NCI-H2171 treated with DMSO at 0.1 percent for 48 hours (cell line): ENCODE measurements at places on chromosomes 5 and 9.

- DNase-seq: no peak
These were observed 106.0 kb downstream of the HACD4 start for GRCh38 chr9:20925256-20926045.

GRCh38 chr9:126490214-126490631 lies 123.5 kb upstream of the LMX1B start:
- no peak for DNase-seq

GRCh38 chr9:16817002-16817401 lies 53.5 kb downstream of the BNC2 start:
- DNase-seq: no peak

DNA sequence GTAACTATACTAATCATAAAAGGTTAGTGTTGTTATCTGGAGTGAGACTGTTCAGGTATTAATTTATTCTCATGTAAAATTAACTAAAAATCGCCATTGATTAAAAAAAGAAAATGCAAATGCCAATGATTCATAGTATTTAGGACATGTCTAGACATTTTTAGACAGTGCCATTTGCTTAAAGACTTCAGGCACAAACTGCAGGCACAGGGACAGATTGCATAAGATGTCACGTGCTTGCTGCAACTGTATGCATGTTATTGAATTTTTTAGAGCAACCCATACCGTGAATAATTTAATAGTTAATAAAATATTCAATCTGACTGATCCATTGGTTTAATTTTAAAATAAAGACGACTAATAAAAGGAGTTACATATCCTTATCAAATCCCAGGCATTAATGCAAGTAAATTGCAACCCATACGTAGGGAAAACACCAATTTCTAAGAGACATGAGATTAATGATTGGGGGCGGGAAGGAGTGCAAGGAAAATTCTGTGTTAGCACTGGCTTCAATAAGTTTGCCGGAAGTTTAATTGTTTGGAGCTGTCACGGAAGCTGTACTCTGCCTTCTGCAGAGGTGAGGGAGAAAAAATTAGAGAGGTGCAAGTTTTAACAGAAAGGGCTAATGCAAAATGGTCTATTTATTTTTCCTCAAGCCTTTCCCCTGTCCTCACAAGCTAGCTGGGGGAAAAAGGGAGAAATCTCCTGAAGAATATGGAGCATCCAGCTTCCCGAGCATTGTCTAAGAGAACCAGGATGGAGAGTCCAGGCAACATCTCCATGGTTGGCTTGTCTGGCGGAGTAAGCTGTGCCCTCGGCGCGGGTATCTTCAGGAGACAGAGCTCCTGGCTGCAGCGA lies 2.9 kb downstream of the EDIL3 start:
- DNase-seq: peak; percentile 0

GRCh38 chr9:112751056-112751795 lies 666 bp downstream of the SNX30 start:
- DNase-seq: peak; percentile 86

GRCh38 chr9:115747731-115748130 lies 405.9 kb upstream of the PAPPA start:
- no peak for DNase-seq

DNA sequence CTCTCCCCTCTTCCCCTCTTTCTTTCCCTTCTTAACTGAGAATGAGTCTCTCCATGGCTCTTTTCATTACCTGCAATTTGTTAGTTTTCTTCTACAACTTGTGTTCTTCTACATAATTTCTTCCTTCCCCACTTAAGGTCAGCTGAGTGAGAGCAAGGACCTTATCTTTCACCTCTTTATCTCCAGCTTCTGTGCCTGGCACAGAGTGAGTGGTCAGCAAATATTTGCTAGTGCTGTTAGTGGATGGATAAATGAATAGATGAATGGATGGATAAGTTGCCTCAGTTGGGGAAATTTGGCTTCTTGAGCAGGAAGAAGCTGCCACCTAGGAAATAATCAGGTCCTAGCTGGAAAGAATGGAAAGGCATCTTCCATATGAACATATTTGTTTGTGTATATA lies 44.6 kb upstream of the PPARGC1B start:
- no peak for DNase-seq

GRCh38 chr5:148467958-148468357 lies 84.2 kb downstream of the FBXO38 start:
- no peak for DNase-seq

DNA sequence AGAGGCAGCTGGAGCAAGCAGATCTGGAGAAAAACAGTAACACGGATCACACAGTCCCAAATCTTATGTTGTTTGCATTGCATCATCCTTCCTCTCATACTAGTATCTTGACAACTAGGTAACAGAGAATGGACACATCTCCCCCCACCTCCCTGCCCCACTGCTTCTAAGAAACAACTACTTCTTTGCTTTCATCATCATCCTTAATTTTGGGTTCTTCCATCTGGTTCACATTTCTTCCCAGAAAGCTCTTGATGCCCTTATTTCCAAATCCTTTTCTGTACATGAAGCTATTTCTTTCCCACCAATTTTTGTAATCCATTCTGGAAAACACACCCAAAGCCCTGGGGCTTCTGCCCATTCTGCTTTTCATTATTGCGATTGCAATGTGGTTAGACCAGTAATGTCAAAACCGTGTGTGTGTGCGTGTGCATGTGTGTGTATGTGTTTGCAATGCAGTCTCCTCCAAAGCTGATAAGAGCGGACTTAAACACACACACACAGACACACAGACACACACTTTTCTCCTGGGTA lies 254.7 kb upstream of the SLC30A5 start:
- no peak for DNase-seq

DNA sequence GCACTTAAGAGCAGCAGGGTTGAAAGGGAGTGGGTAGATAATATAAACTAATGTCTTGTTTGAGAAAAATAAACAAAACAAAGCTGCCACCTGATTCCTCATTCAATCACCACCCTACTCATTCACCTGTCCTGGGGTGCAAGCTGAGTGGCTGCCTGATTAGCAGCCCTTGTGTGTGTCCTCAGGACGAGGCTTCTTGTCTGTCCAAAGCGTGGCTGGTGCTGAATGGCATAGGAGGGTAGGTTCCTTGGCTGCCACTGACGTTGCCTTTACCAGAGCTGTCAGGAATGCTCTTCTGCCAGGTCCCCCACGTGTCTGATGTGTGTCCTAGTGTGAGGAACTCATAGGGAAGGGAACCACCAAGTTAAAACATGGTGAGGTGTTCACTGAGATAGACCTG lies 146.6 kb upstream of the SLC24A2 start:
- DNase-seq: no peak

DNA sequence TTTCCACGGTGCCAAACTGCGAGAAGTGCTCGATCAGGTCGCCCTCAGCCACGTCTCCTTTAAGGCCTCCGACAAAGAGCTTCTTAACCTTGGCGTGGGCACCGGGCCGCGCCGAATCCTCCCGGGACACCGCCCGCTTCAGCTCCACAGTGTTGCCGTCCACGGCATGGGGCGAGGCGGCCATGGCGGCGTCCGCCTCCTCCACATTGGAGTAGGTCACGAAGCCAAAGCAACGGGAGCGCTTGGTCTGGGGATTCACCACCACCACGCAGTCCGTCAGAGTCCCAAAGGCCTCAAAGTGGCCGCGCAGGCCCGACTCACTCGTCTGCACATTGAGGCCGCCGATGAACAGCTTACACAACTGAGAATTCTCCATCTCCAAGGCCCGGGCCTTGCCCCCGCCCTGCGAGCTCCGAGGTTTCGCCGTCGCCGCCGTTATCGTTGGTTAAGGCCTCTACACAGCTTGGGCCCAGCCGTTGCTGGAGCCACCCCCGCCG lies 424 bp downstream of the HNRNPA0 start:
- no peak for DNase-seq

DNA sequence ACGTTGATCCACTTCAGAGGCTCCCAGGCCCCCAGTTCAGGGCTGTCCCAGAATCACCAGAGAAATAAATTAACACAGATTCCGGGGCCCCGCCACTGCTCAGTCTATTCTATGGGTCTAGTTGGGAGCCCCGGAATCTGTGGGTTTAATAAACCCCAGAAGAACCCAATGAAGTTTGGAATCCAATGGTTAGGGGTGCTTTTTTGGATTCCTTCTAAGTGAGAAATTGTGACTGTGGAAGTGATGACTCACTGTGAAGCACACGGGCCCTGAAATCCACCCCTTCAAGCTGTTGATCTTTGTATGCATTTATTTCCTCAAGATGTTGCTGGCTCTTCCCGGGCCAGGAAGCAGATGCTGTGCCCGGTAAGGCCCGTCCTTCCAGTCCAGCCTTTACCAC lies 57.3 kb upstream of the SLC28A3 start:
- DNase-seq: no peak

DNA sequence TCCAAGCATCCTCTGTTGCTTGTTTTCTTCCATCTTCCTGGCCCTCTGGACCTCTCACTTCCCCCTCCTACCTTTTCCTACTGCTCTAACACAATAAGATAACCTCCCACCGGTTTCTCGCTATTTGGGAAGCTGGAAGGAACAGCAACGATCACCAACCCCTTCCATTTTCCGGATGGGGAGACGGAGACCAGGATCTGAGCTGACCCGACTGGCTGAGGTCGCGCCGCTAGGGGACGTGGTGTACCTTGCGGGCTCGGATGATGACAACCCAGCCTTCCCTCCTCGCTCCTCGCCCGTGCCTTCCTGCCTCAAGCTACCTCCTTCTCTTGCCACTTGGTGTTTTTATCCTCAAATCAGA lies 1.9 kb downstream of the LPAR1 start:
- no peak for DNase-seq

- no peak for DNase-seq
These were observed 1166.8 kb downstream of the MAT2B start for GRCh38 chr5:164672205-164672604.

- DNase-seq: no peak
These were observed 2.6 kb upstream of the RFX3 start for GRCh38 chr9:3528451-3528850.

- no peak for DNase-seq
These were observed 47.8 kb downstream of the PAM start for GRCh38 chr5:102802708-102803458.

DNA sequence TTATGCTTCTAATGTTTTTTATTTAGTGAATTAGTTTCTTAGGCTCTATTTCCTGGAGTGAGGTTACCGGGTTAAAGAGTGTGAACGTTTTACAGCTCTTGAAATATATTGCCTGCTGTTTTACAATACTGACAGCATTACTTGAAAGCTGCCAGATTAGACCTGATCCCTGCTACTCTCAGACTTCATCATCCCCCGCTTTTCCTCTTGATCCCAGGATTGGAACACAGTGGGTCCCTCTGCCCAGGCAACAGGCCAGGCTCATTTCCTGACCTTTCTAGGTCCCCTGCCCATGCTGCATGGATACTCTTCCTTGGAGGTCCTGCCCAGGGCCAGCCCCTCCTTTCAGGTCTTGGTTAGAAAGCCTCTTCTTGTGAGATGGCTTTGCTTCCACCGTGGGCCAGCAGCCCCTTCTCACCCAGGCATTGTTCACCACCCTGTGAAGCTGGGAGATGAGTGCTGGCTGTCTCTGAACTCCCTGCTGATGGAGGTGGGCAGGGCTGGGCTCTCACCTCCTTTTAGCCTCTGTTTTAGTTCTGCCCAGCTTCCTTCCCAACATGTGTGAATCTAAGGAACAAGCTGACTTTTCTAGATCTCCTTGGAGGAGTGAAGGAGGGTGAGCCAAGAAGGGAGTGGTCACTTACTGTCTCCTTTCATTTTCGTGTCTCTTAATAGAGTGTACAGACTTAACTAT lies 15.5 kb upstream of the FAM120AOS start:
- no peak for DNase-seq

- DNase-seq: no peak
These were observed 419.6 kb downstream of the EFNA5 start for GRCh38 chr5:107251151-107251550.

DNA sequence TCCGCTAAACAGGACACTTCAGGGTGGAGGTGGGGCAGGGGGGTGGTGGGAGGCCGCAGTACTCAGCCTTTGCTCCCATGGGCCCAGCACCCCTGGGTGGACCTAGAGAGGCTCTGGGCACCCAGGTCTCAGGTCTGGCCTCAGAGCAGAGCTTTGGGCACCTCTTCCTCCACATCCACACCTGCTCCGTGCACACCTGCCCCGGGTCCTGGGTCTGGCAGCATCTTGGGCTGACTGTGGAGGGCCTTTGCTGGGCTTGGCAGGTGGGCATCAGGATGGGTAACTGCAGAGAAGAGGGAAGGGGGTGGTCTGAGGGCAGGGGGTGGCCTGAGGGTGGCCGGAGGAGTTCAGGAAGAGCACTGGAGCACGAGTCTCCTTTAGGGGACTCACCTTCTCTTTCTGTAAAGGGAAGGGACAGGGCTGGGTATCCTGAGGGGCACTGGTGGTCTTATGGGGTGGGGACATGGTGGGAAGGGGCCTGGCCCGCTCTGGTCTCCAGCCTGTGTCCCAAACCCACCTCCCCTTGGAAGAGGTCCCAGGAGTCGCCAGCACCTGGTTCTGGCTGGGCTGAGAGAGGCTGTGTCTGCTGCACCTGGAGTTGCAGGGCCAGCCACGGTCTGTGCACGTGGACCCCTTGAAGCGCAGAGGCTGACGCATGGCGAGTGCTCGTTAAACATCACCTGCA lies 106.7 kb upstream of the IER5L start:
- DNase-seq: no peak

DNA sequence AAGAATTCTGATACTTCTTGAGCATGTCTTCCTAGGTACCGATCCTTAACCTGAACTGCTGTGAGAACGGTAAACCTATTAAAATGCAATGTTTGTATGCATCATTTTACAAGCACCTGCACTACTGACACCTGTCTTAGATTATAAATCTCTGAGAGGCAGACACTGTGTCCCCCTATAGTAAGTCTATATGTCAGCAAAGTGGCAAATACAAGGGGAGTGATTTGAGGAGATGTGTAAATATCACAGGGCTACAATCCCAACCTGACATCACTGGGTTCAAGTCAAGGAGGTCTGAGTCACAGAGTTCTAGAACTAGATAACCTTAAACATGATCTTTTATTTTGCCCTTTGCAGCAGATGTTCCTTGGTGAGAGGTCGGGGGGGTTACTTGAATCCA lies 64.1 kb downstream of the ANKH start:
- no peak for DNase-seq

GRCh38 chr5:118253225-118254061 lies 734.9 kb downstream of the DTWD2 start:
- no peak for DNase-seq

DNA sequence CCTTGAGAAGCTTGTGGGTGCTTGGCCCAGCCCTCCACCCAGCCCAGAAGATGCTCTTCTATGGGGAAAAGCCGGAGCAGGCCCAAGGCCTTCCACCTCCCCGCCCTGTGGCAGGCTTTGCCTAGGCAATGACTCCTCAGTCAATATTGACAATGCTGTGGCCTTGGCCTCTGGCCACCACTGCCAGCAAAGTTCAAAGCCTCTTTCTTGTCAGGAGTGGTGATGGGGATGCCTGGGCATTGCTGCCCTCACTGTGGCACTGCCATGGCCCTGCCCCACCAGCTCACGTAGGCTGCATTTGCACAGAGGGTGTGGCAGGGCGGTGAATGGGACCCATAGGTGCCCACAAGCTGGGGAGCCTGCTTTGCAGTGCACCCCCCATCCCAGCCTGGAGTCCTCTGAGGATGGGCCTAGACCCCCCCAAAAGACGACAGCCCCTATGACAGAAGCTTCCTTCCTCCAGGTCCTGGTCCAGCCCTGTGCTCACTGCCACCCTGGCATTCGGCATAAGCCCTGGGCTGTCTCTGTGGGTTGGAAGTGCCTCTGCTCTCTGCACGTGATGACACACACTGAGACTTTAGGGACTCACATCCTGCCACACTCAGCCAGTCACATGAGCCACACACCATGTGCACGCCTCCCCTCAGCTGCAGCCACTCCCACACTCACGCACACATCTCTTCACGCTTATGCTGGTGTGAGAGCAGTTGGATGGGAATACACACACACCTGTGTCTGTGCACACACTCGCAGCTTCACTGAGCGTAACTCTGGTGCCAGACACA lies 31.1 kb downstream of the MORN5 start:
- no peak for DNase-seq

GRCh38 chr5:85604378-85604777 lies 1013.4 kb upstream of the COX7C start:
- no peak for DNase-seq
